ENCODE measurements at places on chromosomes 1 and 21.

GRCh38 chr1:147071142-147071541, 101.1 kb downstream of the PRKAB2 start:
- no peak for DNase-seq

GRCh38 chr1:150551784-150552127, 2.5 kb downstream of the ADAMTSL4 start:
- no peak for DNase-seq

DNA sequence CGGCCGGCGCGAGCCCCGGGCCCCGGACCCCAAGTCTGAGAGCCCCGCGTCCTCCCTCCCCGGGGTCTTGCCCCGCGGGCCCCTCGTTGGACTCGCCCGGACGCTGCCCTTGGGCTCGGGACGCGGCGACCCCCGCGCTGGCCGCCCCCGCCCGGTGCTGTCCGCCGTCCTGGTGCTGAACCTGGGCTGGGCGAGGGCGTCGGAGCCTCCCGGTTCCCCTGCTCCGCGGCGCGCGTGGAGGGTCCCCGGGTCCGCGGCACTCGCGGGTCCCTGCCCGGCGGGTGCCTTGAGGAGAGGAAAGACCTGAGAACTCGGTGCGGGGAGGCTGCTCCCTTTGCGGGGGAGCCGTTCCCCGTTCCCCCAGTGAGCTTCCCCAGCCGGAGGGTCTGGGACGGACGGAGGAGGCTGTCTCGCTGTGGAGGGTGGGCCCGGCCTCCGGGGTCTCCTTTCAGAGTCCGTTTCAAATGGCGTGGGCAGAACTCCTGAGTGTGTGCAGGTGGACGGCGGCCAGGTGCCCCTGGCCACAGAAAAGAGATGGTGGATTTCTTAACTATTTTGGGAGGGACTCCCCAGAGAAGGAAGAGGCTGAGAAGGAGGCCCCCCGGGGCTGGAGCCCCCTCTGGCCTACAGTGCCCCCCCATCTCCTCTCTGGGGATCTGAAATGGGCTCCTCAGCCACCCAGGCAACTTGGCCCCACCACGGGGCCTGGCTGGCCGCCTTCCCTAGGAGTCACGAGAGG, 595 bp downstream of the GABRD start:
- no peak for DNase-seq

- no peak for DNase-seq
Measured at GRCh38 chr21:40647706-40648105, 199.3 kb downstream of the DSCAM start.

DNA sequence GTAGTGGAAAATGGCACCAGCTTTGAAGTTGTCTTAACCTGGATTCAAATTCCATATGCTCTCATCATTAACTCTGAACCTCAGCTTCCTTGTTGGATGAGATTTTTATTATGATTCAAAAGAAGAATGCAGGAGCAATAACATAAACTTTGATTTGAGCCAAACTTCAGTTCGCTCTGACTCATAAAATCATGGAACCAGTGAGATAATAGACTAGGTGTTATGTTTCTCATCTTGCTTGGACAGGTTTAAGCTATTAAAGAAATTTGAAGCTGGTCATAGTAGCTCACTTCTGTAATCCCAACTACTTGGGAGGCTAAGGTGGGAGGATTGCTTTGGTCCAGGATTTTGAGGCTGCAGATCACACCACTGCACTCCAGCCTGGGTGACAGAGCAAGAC, 172.8 kb downstream of the CLEC20A start:
- DNase-seq = no peak

DNA sequence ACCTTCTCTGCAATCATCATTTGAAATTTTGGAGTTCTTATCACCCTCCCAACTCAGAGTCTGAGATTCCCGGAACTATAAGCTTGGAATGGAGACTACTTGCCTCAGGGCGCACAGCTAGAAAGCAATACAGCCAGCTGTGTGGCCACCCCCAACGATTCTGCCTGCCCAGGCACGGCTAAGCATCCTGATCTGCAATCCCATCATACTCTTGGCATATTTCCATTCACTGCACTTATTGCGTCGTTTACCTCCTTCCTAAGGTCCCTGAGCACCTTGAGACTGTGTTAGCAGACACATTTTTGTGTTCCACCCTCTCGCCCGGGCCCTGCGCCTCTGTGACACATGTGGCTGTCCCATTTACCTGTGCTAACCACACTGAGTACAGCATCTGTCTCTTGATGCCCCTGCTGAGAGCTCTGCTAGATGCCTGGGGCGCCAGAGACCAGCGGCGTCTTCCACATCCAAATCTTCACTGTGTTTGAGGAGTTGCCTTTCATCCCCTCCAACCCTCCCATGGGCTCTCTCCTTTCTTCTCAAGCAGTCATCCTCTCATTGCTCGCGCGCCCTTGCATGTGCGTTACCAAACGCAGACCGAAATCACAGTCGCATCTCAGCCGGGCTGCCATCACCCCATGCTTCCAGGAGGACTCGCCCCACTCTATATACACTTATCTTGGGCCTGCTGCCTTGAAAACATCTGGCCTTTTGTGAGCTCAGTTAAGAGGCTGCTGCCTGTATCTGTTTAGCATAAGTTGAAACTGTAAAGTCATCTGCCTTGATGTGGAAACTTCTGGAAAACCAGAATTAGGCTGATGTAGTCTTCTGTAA, 3.5 kb upstream of the CLDN19 start:
- no peak for DNase-seq

DNA sequence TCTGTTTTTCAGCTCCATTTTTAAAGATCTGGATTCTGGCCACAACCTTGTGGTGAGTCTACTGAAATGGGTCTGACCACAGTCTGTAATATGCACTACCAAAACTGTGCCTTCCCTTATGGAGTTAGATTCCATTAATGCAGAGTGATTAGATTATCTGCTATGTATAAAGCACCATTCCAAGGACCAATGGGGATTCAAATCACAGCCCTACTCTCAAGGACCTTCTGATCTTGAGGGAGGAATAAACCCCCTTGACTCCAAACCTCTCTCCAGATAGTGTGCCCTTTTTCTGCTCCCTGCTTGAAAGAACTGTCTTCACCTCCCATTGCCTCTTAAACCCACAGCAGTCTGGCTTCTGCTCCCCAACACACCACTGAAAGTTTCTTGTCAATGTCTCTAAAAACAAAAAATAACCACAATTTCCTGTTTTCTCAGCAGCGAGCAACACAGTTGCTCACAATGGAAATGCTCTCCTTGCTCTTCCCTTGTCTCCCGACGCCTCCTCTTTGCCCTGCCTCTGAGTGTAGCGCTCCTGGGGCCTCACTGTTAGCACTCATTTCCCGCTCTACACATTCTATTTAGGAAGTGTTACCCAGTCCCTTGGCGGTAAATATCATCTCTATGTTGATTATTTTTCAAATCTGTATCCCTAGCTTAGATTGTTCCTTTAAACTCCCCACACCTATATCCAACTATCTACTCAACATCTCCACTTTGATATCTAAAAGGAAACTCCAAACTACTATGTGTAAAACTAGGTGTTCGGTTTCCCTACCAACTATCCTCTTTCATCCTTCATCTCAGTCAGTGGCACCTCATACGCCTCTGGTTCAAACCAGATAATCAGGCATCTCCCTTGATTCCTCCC, 13.6 kb downstream of the PCNX2 start:
- DNase-seq = peak; percentile 16

DNA sequence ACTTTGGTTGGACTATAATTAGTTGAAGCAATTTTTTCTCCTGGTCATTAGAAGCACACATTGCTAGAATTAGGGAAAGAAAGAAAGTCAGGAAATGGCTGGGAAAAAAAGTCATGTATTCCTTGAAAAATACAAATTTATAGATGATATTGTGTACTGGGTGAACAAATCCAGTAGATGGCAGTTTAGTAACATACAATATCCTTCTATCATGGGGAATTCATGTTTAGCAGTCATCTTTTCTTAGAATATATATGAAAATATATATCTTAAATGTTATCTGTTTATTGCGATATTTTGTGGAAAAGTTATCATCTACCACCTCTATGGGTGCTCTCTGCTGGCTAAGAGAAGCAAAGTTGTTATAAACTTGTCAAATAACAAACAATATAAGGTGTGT, 13.1 kb upstream of the ZRANB2 start:
- DNase-seq = no peak

GRCh38 chr1:172466795-172467407, 23.0 kb upstream of the PIGC start:
- DNase-seq = no peak

GRCh38 chr1:157025856-157026255, 19.7 kb downstream of the ARHGEF11 start:
- DNase-seq = no peak

- no peak for DNase-seq
Measured at GRCh38 chr1:228650141-228650540, 85.1 kb upstream of the RHOU start.

DNA sequence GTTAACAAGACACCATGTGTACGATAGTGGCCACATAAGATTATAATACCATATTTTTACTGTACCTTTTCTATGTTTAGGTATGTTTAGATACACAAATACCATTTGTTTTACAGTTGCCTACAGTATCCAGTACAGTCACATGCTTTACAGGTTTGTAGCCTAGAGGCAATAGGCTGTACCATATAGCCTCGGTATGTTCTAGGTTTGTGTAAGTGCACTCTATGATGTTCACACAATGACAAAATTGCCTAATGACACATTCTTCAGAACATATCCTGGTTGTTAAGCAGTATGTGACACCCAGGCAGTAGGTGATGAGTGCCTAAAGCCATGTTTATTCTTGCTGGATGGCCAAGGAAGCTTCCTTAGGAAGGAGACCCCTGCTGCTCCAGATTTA, 111.8 kb downstream of the PAPPA2 start:
- DNase-seq = no peak

DNA sequence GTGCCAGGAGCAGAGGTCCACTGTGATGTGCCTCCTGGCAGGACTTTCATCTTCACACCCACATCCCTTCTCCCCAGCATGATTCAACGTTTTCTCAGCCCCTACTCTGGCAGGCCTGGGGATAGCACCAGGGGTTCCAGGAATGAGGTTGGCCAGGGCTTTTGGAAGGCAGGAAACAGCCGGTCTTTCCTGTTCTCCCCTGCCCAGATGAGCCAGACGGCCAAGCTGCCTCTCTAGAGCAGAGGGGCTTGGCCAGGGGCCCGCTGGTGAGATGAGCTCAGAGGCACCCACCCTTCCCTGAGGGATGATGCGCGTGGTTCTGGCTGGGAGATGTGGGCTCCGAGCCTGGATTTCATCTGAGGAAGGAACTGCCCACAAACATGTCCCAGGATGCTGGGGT, 4.3 kb upstream of the MFAP2 start:
- no peak for DNase-seq

- DNase-seq = no peak
Measured at GRCh38 chr21:33259428-33259827, 6.7 kb upstream of the IL10RB start.

- DNase-seq = no peak
Measured at GRCh38 chr1:31626223-31627207, 9.0 kb downstream of the HCRTR1 start.

- no peak for DNase-seq
Measured at GRCh38 chr1:41580021-41580420, 95.5 kb upstream of the EDN2 start.

DNA sequence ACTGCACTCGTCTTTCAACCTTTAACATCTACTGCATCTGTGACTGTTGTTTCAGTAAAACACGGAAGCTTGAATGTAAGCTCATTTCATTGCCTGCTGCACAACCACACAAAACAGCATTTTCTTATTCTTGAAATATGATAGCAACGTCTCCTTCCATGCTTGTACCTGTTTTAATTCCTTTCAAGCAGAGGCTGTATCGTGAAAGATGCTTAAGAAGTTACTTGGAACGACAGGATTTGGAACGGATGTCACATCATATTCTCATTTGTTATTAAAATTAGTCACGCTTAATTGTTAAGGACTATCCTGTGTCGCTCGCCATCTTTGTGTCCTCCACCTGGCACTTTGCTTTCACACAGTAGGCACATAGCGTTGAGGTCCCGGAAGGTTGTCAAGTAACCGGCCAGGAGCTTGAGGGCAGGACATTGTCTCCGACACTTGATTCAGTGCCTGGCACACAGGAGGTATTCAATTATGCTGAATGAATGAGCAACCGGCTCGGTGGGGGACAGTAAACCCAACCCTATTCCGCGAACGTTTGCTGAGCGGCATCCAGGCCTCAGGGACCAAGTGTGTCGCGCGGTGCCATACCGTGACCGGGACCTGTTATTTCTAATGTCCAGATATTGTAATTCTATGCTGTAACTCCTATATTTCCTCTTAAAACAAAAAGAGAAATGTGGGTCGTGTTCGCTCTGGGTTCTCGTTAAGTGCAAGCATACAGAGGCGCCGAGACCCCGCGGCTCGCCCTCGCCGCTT, 499 bp upstream of the SH3GLB1 start:
- no peak for DNase-seq

DNA sequence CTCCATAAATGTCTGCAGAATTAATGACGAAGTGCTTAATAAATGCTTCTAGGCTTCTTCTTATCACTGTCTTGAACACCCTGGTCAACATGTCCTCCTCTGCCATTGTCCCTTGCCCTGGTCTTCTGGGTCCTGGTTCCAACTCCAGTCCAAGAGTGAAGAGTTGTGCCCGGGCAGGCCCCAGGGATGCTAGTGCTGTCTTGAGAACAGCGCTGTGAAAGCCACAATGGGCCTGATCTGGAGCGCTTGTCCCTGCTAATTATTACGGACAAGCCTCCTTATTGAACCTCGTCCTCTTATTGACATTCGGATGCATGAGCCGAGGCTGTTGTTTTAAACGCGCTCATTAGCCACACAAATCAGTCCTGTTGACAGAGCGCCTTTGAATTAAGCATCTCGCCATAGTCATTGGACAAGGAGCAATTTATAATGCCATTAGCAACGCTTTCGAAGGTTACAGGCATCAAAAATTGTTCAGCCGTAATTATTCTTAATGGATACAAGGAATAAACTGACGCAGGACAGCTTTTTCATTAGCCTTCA, 211.6 kb upstream of the POU3F1 start:
- DNase-seq = no peak

GRCh38 chr1:14989931-14990728, 163.4 kb upstream of the TMEM51 start:
- DNase-seq = no peak

DNA sequence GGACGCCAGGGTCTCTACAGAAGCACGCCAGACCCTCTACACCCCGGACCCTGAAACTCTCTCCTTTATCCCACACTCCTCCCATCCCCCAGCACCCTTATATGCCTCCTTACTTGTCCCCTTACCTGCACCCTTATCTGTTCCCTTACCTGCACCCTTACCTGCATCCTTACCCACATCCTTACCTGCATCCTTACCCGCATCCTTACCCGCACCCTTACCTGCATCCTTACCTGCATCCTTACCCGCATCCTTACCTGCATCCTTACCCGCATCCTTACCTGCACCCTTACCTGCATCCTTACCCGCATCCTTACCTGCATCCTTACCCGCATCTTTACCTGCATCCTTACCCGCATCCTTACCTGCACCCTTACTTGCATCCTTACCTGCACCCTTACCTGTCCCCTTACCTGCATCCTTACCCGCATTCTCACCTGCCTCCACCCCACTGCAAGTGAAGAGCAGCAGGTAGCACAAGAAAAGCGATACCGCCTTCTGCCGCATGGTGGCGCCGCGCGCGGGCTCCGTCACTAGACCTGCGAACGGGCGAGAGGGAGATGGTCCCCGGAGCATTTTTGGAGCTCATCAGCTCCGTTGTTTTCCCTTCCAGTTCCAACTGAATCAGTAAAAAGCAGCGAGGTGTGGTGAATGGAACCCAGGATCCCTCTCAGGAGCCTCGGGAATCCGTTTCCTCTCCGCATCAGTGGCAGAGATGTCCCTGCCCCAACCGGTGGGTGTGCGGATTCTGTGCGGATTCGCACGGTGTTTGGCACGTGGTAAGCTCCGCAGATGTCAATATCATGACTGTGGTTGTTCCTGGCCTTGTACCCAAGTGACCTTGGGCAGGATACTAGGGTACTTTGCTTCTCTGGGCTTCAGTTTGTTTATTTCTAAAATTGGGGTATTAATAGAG, 2.9 kb downstream of the IFI6 start:
- peak; percentile 85 for DNase-seq

GRCh38 chr1:155481741-155482241, 80.8 kb downstream of the ASH1L start:
- DNase-seq = no peak

Data from activated CD4-positive, alpha-beta T cell treated with anti-CD3 and anti-CD28 coated beads, Interleukin-2, amount 50 U/mL, for 24 hours (primary cell).